NCI-H82 (cell line): ENCODE measurements at places on chromosomes 7 and 10.
A peak's percentile ranks its signal among the peaks of the same experiment; 100 is the strongest.

- DNase-seq, result no peak
Measured at GRCh38 chr7:33039903-33040292, 22.7 kb downstream of the NT5C3A start.

DNA sequence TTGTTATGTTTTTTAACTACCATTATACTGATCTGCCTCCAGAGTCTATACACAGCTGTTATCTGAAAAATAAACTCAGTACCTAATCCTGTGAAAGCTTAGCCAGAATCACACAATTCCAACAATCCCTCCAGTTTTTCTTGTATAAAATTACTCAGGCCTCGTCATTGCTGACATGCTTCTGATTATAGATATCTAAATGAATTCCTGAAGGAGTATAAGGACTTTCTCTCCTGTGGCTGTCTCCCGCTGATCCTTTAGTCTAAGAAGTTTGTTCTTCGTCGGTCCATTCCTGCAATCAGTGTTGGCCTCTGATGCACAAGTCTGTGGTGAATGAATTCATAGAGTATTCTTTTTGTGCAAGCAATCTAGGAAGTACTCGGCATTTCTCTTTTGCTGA, 288.9 kb upstream of the SEMA3C start:
- DNase-seq, result no peak

DNA sequence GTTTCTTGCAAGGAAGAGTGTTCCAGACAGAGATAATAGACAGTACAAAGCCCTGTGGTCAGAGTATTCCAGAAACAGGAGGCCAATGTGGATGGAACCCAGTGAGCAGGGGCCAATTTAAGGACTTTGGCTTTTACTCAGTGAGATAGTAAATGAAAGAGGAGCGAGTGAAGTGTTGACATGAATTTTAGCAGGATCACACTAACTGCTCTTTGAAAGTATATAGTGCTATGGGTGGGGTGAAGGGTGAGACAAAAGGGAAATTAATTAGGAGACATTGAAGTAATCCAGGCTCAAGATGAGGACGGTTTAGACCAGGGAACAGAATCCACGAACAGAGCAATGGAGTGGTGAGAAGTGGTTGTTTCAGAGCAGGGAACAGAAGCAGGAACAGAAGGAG, 62.2 kb upstream of the TES start:
- no peak for DNase-seq

GRCh38 chr7:110204527-110204926, 886.4 kb upstream of the LRRN3 start:
- peak; percentile 27 for DNase-seq

DNA sequence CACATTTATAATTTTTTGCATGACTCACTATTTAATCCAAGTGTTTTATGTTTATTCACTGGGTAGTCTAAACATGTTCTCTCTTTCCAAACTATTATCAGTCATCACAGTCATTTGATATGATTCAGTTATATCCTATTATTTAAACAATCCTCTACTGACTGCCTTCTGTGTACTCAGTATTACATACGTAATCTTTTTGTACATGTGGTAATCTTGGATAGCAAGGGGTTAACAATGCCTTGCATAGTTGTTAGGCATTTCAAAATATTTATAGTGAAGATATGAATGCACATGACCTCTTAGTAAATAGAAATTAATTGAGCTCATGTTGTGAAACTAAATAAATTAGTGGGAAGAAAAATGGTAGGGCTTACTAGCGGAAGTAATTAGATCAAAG, 379.4 kb upstream of the KIAA1217 start:
- no peak for DNase-seq

DNA sequence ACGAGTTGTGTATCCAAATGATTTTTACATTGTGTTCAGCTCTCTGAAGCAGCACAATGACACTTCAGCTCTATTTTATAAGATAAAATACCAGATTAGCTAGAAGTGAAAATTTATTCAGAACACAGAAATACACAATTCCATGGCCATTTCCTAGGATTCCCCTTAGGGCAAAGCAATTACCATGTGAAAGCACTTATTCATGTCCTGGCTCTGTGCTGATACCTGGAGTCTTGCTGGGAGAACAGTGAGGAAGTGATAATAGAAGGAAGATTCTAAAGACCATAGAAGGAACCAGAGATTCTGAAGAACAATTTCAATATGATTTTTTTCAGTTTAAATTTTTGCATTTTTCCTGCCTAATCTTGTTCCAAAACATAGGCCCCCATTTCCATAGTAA, 657.4 kb upstream of the ZWINT start:
- DNase-seq, result no peak

DNA sequence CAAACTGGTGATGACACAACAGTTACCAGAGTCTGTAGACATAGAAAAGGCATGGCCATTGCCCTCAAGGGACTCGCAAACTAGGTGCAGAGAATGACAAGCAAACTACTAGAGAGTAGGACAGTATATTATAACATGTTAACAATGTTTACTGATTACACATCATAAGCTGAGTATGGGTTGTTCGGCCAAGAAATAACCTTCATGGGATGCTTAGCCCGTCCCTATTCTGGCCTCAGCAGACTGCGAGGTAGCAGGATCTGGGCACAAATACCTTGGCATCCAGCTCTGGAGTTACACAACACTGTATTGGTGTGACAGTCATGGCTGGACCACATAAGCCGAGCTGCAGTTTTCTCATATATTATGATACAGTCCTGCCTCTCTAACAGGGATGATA, 51.4 kb downstream of the ABCB4 start:
- DNase-seq, result no peak

DNA sequence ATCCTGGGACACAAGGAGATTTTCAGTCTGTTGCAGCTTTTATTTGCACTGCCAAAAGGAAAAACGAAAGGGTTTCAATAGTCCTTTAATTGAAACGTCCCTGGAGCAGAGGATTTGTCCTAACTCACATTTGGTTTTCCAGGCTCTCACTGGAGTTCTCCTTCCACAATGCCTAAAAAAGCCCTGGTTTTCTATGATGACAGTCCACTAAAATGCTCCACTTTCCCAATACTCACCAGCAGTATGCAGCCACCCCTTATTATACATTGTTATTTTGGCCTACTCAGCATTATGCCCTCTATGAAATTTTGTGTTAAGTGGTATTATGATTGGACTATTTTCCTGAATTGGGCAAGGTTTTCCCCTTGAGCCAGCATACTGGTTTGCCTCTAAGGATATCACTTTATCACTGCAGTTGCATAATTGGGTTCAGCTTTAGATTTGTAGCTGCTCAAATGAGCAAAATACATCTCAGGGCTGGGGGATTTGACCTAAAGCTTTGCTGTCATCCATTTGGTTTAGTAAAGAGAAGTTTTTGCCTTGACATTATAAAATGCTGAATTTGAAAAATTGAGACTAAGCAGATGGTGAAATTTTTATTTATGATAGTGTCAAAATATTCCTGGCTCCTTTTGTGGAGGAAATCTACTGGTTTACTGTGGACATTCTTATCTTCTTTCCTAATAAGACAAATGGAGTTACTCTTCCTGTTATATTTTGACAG, 239.2 kb downstream of the RNLS start:
- no peak for DNase-seq

GRCh38 chr10:62047960-62048383, 146.5 kb downstream of the ARID5B start:
- no peak for DNase-seq
